NCI-H146 (cell line): ENCODE measurements at places on chromosomes 6 and 20.

- DNase-seq = no peak
These were observed 38.3 kb downstream of the PDRG1 start for GRCh38 chr20:31913431-31914157.

GRCh38 chr6:52161689-52162438 lies 24.3 kb upstream of the IL17A start:
- DNase-seq = no peak

DNA sequence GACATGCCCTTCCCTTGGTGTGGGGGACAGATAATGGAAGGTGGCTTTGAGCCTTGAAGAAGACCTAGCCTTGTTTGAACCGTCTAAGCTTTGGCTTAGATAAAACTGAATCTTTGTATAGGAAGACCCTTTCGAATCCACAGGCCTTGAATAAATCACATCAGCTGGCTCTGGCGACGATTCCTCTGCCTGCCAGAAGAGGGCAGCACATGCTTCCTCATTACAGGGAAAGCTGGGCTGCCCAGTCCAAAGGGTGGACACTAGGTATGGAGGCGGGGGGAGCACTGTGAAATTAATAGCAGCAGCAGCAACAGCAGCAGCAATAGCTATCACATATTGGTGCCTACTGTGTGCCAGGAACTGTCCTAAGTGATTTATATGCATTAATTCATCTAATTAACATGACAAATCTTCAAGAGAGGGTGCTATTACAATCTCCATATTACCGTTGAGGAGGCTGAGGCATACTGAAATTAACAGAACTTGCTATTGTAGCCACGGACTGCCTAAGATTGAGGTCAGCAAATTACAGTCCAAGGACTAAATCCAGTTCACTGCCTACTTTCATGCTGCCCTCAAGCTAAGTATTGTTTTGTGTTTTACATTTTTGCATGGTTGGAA lies 85.1 kb downstream of the CLIC5 start:
- DNase-seq = peak; percentile 23

DNA sequence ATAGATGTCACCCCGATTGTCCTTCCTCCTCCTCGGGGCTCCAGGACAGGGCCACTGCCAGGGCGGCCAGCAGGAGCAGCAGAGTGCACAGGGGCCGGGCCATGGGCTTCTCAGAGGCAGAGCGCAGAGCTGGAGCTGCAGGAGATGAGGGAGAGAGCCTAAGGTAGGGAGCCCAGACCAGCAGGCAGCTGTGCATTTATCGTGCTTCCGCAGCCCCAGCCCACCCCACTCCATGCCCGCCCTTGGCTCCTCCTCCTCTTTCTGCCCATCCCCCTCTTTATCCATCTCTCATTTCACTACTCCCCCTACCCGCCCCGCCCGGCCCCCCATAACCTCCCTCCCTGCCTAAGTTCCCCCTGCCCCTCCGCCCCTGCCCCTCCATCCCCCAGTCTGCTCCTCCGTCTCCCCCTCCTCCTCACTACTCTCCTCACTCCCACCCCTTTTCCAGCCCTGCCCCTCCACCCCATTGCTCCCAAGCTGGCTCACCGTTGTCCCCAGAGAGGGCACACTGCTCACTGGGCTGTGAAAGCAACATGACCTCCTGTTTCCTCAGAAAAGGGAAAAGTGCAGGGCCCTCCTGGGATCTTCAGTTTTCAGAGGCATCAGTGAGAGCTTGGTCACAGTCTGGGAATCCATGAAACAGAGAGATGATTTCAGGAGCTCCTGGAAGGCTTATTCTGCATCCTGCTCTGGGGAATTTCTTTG lies 25.5 kb upstream of the CST1 start:
- no peak for DNase-seq

DNA sequence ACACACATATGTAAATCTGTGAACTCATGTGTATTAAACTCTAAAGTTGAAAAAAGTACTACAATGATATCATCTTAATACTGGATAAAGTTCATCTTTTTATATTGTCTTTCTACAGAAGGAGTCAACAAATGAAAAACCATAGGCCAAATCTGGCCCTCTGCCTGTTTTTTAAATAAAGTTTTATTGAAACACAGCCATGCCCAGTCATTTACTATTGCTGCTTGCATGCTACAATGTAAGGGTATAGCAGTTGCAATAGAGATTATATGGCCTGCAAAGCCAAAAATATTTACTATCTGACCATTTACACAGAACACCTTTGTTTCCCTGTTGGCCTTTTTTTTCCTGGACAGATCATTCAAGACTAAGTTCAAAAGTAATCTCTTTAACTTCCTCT lies 374.6 kb upstream of the ARID1B start:
- no peak for DNase-seq

GRCh38 chr6:163705923-163706322 lies 291.4 kb downstream of the QKI start:
- DNase-seq = no peak

DNA sequence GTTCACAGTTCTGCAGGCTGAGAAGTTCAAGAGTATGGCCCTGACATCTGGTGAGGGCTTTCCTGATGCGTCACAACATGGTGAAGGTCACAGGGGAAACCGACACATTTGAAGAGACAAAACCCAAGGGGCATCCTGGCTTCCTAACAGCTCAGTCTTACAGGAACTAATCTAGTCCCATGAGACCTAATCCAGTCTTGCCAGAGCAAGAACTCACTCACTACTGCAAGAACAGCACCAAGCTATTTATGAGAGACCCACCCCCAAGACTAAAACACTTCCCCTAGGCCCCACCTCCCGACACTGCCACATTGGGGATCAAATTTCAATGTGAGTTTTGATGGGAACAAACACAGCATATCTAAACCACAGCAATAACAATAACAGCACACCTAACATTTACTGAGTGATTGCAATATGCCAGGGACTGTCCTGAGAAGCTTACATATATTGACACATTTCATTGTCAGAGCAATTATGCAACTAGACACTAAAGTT lies 46.6 kb downstream of the TPBG start:
- no peak for DNase-seq

DNA sequence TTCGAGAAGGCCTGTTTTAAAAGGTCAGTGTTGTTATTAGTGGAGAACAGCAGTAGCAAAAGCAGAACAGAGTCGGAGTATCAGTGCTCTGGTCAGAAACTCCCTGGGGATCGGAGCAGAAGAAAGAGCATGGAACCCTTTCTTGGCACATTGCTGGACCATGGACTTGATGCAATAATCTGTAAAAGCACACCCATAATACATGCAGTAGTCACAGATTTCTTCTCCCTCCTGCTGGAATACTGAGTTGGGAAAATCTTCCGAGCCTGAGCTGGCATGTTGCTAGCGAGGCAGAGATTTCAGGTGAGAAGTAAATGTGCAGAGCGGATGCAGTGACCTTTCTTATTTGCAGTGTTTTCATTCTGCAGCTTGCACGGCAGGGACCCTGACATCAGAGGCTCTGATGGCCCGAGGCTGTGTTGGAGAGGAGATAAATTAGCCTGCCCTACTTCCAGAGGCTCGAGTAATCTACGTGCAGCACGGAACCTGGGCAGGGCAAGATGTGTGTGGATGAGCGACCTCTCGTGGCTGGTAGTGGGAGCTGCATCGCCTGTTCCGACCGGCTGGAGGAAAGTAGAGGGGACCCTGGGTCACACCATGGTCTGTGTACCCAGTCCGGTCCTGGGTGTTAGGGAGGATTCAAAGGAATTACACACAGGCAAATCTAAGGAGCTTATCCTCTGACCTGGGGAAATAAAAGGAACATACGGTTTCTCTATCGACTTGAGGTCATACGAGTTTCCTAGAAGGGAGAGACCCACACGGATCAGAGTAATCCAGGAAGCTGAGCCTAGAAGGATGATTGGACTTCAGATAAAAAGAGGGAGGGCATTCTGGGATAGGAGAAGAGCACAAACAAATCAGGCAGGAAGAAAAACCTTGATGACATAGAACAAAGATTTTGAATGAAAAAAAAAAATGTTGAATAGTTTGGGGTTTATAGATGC lies 137.0 kb upstream of the STMND1 start:
- peak; percentile 91 for DNase-seq

- no peak for DNase-seq
These were observed 30.0 kb upstream of the PRND start for GRCh38 chr20:4691753-4692152.

DNA sequence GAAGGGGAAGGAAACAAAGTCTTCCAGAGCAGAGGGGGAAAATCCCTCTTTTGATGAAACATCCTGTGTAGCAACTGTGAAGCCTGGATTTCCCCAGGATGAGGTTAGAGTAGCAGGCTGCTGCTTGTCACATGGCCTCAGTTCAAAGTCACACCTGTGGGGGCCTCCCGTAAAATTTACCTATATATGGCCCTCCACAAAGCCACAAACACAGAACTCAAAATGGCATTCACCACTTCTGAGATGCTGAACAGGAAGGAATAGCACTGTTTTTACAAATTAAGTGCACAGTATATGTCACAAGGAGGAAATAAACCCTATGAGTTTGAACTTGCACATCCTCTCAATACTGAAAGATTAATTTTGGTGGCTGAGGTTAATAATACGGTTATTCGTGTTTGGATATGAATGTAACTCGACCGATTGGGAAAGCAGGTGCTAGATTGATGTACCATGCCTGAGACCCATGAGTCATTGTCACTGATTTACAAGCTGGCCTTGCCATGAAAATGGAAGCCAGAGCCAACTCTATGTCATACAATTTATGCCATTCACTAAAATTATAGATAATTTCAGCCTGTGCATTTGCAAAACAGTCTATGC lies 70.6 kb downstream of the SGK1 start:
- no peak for DNase-seq

GRCh38 chr6:143516690-143517446 lies 5.3 kb upstream of the FUCA2 start:
- DNase-seq = peak; percentile 81

DNA sequence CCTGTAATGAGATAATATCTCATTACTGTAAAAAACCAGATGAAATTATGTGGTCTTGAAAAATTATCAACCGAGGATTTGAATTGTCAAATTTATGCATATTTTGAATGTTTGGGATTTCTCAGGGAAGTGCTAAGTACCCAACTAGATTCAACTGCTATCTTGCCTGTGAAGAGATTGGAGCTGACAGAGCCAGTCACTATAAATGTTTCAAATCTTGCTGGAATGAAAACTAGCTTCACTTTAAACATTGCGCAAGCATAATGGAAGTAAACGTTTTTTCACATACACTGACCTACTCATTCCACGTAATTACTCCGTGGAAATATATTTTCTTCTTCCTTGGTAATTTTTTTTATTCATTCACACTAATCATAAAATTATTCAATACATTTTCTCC lies 46.7 kb downstream of the TMEM170B start:
- DNase-seq = no peak

- no peak for DNase-seq
These were observed 71.9 kb downstream of the SMAP1 start for GRCh38 chr6:70739534-70739933.

- no peak for DNase-seq
These were observed 123.8 kb upstream of the NAA20 start for GRCh38 chr20:19893356-19893755.

- no peak for DNase-seq
These were observed 539.1 kb downstream of the CD83 start for GRCh38 chr6:14656649-14657048.

DNA sequence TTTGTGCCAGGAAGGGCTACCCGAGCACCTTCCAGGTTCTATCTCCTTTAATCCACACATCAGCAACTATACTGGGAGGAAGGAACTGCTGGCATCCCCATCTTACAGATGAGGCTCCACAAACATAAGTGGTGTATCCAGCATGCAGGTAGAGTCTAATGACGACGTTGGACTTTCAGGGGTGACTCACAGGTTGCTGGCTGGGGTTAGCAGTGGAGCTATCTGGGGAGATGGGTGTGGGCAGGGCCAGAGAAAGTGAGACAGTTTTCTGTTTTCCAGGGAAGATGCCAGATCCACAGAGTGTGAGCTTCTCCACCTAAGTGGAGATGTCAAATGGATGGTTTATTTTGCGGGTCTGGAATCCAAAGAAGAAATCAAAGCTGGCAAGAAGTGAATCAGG lies 31.8 kb downstream of the CDH22 start:
- DNase-seq = no peak

- DNase-seq = no peak
These were observed 47.0 kb downstream of the GCLC start for GRCh38 chr6:53497905-53498304.

DNA sequence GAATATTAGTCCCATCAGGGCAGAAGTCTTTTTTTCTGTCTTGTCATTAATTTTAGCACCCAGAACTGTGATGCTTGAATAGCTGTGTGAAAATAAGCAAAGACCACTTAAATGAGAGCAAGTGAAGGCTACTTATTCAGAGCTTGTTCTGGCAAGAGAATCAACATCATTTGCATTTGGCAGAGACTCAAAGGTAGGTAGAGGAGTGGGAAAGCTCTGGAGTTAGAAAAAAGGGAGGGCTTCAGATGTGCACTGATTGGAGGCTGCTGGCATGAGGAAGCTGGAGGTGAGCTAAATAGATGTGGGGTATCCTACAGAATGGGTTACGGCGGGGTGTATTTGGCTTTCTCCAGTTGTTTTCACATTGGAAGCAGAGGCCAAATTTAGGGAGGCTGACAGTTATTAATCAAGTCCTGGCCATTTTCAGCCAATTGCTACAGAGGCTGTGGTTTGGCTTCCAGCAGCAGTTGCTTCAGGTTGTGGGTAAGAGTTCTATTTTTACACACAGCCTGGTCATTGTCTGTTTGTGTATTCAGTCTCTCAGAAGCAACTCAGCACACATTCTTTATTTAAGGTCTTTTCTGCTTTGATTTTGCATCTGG lies 254.3 kb downstream of the BTBD3 start:
- peak; percentile 47 for DNase-seq

DNA sequence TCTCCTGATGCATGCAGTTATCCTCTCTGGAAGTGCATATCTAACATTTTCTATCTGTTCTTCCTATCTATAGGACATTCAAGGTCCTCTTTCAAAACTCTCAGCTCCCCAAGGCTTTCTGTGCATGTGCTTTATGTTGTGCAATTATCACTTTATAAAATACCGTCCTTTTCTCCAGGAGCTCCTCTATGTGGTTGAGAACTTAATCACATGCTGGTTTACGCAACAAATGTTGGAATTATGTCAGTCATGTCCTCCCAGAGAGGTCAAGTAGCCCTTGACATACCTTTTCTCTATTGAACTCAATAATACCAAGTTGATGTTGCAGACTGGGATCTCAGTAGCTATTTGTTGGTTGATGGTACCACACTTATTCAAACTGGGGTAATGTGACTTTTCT lies 388.4 kb downstream of the BTBD3 start:
- DNase-seq = no peak

GRCh38 chr6:151285122-151285521 lies 45.4 kb downstream of the AKAP12 start:
- no peak for DNase-seq
